ENCODE measurements at places on chromosomes 6 and 20.
A peak's percentile ranks its signal among the peaks of the same experiment; 100 is the strongest.

DNA sequence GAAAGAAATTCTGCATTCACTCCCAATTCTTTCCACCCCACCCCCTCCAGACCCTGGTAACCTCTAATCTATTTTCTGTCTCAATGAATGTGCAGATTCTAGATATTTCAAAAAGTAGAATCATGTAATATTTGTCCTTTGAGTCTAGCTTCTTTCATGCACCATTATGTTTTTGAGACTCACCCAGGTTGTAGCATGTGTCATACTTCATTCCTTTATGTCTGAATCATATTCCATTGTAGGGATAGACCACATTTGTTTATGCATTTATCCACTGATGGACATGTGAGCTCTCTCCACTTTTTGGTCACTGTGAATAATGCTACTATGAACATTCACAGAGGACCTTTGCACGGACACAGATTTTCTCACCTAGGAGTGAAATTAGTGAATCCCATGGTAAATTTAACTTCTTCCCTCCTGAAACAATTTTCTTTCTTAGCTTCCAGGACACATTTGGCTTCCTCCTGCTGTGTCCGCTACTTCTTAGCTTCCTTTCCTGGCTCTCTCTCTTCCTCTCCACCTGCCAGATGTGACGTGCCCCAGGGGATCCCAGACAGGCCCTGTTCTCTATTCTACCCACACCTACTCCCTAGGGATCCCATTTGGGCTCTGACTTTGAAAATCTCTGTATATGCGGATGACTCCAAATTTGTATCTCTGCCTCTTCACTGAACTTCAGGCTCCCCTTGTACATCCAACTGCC, 24.1 kb upstream of the ARFGEF2 start:
- no peak for DNase-seq

DNA sequence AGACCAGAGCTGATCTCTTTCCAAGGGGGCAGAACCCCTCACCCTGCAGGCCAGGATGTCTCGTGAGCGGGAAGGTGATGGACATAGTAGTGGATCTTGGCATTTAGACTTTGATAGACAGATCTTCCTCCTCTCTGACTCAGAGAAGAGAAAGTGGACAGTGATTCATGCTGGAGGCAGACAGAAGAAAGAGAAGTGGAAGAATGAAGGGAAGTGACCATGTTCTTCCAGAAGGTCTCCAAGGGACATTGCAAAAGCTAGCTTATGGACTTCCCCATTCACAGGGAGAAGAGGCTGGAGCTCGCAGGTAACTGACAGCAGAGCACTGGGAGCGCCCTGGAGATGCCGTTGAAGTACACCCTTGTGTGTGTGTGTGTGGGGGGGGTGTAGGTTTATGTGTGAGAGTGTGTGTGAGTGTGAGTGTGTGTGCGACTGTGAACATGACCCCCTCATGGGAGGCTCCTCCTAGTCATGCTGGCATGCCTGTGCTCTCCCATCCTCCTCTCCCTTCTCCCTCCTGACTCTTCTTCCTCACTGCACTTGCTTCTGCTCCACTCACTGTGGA, 8.0 kb upstream of the RAET1L start:
- no peak for DNase-seq

- DNase-seq: no peak
Observed at GRCh38 chr6:56772737-56773184, 130.1 kb upstream of the DST start.

DNA sequence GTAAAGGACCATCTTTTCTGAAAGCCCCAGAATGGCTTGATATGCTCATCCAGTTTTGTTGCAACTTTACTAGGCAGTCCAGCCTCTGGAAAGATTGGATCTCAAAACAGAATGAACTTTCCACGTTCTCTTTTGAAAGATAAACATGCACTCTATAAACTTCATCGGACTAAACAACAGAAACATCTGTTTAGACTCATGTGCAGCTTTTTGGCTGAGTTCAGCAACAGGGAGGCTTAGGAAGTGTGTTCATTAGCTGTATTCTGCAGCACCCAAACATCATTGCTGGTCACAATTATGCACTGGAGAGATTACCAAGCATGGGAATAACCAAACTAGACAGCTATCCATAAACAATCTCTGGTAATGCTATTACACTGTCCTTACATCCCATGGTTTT, 180.5 kb downstream of the TENT5A start:
- DNase-seq: no peak

GRCh38 chr6:75396005-75396800, 97.4 kb downstream of the FILIP1 start:
- DNase-seq: no peak

GRCh38 chr6:142537612-142538478, 236.0 kb downstream of the ADGRG6 start:
- peak; percentile 8 for DNase-seq

DNA sequence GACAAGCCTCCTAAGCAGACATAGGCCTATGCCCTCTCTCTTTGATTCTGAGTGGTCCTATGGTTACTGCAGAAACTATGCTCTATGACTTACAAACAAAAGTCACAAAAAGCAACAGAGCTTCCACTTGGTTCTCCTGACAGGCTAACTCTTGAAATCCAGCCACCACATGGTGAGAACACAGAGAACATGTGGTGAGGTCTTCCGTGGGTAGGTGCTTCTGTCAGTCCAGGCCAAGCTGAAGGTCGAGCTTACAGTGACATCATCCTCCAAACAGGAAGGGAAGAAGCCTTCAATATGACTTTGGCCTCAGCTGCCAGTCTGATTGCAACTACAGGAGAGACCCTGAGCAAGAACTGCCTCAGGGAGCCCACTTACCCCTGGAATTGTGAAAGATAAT, 265.5 kb downstream of the TBX18 start:
- DNase-seq: no peak

DNA sequence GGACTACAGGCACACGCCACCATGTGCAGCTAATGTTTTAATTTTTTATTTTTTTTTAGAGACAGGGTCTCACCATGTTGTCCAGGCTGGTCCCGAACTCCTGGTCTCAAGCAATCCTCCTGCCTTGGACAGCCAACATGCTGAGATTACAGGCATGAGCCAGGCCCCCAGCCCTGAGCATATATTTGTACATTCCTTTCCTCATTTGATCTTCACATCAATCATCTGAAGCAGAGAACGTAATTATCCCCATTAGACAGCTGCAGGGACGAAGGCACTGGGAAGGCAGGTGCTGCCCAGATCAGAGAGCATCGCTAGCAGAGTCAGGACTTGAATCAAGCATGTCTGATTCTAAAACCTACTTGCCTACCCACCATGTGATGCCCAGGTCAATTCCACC, 41.0 kb upstream of the SIRPA start:
- DNase-seq: no peak
